ENCODE measurements at places on chromosomes 4 and X.

DNA sequence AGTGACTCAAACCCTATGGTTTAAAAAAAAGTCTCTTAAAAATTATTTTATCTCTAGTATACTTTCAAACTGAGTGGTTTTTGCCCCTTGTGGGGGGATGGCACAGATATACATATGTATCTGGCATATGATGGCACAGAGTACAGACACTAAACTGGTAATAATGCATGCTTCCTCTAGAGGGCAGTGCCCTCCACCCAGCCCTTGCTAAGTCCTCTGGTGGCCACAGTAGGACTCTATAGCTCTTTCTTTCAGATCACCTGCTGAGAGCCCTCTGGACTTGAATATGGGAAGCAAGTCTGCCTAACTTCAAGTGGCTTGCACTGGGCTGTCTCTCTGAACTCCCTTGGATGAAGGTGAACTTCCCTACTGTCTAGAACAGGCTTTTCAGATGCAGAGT is 66.3 kb downstream of the TSPAN7 start:
- DNase-seq = no peak

GRCh38 chr4:123468479-123469031 is 72.0 kb downstream of the SPRY1 start:
- DNase-seq = no peak

DNA sequence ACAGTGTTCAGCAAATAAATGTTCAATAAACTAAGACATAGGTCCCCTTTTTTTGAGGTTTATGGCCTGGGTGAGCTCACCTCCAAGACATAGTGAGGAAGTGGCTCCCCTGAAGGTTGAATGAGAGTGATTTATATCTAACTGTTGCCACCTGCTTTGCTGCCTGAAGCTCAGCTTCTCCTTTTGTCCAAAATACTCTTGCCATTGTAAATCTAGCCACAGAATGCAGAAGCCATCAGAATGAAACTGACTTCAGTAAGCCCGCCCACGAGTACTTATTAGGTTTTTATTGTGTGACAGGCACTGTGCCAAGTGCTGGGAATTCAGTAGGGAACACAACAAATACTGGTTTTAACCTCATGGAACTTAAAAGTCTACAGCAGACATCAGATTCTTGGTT is 18.0 kb downstream of the SPINK2 start:
- DNase-seq = peak; percentile 19

DNA sequence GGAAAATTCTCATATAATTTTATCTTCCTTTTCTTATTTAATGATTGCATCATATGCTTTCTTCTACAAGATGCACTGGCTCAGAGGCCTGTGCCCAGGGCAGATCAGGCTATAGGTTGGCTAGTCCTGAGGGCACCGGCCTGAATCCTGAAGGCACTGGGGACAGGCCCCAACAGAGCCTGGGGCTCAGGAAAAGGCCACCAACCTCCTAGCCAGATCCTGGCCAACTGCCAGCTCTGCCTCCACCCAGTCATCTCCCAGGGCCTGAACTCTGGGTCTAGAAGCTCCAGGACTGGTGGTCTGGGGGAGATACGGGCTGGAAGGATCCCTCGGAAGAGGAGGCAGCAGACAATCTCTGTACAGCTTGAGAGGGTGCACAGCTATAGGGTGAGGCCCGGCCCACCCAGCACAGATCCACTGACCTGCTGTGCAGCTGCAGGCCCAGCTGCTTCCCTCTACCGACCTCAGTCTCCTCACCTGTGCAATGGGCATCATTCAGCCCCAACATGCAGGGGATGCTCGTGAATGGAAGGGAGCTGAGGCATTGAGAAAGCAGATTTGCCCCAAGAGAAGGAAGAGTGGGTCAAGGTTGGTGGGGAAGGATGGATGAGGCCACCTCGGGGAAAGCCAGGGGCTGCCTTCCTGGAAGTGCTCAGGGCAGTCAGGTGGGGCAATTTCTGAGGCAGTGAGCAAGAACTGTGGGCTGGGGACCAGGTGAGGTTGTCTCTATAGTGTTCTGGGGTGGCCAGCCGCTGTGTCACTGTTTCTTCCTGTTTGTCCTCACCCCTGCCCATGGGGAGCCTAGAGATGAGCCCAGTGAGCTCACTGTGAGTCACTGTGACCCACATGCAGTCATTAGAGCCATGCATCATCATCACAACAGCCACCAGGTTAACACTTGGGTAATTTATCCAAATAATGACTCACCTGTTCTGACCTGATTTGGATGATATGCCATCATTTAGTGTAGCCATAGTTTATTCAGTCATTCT is 22.4 kb upstream of the XAGE2 start:
- no peak for DNase-seq
